ENCODE measurements at places on chromosomes 2 and 18.
A peak's percentile ranks its signal among the peaks of the same experiment; 100 is the strongest.

- no peak for DNase-seq
Measured at GRCh38 chr2:134177351-134177931, 76.4 kb upstream of the MGAT5 start.

DNA sequence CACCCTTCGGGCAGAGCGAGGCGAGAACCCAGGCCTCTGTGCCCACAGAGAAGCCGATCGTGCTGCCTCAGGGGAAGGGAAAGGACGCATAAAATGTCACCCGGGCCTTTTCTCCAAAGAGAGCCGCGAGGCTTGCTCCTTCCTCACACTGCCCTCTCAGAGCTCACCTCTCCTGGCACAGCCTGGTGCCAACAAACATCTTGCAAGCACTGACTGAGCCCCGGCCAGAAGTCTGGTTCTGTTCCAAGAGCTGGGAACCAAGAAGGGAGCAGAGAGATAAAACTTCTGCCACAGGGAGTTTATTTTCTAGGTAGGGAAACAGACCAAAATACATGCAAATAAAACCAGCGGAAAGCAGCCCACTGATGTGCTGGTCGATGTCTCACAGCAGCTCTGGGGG is 13.6 kb upstream of the ADI1 start:
- no peak for DNase-seq

GRCh38 chr2:13197248-13197647 is 480.5 kb downstream of the TRIB2 start:
- no peak for DNase-seq

DNA sequence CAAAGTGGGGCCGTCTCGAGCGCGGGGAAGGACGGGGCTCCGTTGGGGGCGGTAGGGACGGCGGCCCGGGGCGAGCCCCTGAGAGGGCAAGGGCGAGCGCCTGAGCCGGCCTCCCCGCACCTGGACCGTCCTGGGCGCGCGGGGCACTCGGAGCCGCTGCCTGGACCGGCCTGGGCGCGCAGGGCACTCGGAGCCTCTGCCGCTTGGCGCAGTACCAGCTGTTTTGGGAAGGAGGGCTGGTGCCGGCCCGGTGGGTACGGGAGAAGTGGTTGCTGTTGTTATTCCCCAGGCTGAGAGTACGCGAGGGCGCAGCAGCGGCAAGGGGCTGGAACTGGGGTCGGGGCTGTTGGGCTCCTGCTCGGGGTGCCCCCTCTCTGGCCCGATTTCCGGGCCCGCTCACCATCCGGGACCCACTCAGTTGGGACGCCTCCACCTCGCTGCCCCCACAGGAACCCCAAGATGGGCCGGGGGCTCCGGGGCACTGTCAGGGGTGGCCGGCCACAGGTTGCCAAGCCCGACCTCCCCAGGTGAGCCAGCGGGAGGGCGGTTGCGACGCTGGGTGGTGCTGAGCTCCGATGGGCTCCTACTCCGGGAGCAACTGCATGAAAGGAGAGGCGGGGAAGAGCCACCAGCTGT is 579 bp downstream of the ARHGEF4 start:
- no peak for DNase-seq

DNA sequence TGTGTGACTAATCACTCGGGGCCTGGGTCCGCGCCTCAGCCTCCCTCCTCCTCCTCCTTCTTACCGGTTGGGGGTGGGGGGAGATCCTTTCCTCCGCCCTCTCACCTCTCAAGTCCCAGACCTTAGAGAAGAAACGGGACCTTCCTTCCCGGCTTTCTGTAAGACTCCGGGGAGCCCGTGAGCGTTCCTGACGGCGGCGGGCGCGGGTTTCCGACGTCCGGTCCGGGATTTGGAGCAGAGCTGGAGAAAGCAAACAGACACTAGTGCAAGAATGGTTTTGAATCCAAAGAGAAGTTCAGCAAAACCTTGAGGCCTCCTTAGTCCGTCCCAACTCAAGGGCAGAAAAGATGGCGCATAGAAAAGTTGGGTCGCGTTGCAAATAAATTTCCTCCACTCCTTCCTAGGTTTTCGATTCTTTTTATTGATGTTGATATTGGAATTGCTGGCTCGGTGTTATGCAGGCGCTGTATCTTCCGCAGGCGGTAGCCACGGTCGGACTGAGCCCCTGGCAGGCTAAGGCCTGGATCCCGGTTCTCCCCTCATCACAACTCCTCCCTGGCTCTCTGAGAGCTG is 2.0 kb downstream of the DLX1 start:
- no peak for DNase-seq

- DNase-seq = peak; percentile 92
Measured at GRCh38 chr2:220665108-220665471, 907.0 kb downstream of the EPHA4 start.

DNA sequence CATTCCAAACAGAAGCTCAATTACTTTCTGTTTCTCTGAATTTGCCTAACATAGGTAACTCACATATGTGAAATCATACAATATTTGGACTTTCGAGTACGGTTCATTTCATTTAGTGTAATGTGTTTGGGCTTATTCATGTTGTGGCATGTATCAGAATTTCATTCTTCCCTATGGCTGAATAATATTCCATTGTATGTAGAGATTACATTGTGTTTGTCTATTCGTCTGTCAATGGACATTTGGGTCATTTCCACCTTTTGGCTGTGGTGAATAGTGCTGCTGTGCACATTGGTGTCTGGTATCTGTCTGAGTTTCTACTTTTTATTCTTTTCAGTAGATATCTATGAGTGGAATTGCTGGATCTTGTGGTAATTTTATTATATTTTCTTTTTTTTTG is 43.9 kb downstream of the LBH start:
- DNase-seq = no peak

DNA sequence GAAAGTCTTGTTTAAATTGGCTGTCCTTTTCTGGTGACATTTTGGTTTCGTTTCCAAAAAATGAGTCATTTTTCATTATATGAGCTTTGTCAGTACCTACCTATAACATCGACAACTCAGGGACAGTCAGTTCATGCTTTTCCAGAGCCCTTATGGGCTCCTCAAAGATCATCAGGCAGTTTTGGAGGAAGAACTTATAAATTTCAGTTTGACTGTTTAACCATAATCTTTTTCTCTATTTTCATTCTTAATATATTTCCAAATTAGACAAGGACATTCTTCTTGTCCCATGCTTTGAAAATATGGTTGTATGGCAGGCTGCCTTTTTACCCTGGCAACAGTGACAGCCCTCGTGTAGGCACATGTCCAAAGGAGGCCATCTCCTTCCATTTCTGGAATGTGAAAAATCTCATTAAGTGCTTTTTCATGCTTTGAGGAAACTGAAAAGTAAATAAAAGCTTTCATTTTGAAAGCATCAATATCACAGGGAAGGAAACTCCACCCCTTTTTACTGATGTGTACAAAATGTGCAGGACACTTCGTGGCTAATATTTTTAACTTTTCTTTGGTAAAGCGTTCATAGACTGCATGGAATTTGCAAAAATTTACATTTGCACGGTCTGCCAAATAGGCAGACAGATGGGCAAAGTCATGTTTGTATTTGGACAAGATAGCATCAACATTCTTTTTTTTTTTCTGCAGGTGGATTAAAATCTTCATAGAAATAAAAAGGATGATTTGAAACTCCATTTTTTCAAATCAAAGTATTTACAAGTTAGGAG is 7.2 kb upstream of the PROC start:
- DNase-seq = no peak

GRCh38 chr2:68921646-68922045 is 31.0 kb downstream of the GKN2 start:
- no peak for DNase-seq

DNA sequence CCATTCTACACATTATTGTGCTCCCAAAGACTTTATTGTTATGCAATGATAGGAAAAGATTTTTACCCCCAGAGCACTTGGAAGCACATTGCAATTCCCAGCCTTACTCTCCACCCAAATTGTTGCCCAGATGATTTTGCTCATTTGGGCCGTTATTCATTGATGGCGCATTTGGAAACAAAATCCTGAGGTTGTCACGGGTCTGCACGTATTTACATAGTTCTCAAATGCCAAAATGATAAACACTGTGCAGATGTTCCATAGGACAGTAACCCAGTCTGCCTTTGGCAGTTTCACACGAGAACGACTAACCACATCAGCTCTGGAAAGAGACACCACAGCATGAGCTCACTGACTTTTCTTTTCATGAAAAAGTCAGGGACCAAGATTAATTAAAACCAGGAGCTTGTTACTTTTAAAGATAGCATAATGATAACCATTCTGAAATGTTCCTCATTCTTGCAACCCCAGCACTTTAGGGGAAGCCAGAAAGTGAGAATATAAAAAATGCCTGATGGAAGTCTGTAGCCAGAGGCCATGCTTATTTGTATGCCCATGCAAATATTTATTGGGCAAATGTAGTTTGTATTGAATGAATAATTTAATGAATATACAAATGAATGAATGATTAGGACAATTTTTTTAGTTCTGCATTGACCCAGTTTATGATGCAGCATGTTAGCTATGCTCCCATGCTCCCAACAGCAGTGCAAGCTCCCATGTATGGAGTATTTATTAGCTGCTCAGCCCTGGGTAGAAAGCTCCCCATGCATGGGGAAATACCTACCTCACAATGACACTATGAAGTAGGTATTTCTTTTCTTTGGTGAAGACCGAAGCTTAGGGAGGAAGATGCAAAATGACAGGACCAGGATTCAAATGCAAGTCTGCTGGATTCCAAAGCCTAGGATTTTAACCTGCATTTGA is 84.6 kb downstream of the MAIP1 start:
- DNase-seq = no peak

DNA sequence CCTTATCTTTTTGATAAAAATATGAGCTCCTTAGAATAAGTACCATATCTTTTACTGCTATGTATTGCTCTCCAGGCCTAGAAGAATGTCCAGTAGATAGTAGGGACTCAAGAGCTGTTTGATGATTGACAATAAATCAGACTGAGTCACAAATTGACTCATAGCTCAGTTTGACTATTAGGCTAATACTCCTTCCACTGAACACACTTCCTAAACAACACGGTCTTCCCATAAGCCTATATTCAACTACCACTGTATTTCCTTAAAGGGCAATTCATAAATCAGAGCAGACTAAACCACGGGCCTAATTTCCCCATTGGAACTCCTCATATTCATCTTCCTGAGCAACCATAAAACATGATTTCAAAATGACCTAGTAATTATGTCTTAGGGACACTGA is 258.5 kb downstream of the ALK start:
- no peak for DNase-seq

DNA sequence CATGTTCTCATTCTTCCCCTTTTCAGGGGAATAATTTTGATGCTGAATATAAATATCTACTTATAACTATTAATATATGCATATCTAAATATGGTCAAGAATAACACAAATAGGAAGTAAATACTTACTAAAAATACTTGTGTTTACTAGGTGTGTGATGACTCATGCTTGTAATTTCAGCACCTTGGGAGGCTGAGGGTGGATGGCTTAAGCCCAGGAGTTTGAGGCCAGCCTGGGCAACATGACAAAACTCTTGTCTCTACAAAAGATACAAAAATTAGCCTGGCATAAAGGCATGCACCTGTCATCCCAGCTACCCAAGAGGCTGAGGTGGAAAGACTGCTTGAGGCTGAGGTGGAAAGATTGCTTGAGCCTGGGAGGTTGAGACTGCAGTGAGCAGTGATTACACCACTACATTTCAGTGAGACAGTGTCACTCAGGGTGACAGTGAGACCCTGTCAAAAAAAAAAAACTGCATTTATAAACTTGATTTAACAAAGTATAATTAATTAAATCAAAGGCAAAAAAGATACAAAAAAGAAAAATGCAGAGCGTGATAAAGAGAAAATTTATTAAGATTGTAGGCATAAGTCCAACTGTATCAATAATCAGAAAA is 703.1 kb upstream of the VRK2 start:
- DNase-seq = no peak

DNA sequence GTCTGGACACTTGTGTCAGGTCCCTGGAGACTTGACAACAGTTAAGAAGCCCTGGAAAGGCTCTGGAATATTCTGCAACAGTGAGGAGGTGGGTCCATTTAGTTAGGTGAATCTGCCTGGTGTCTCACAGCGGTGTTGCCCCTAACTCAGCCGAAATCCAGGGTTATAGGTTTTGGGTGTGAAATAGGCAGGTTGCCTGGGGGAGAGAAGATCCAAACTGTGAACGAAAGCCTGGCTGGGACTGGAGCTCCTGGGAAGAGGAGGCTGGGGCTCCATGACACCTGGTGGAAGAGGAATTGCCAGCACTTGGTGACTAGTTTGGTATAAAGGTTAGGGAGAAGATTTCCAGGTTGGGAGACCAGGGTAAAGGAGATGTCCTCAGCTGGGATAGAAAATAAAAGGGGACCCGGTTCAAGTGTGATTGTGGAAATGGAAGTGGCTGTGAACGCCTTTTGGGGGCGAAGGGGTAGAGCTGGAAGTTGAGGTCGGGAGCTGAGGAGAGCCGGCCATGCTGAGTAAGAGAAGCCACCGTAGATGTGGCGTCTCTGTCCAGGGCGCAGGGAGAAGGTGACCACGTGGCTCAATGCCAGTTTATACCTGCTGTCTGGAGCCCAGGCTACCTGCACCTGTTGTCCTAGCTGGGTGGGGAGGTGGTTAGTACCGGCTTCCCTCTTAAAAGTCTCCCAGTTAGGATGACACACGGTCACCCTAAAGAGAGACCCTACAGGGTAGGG is 3.0 kb upstream of the GAREM2 start:
- DNase-seq = no peak

GRCh38 chr2:120434492-120435308 is 88.8 kb downstream of the INHBB start:
- DNase-seq = no peak

DNA sequence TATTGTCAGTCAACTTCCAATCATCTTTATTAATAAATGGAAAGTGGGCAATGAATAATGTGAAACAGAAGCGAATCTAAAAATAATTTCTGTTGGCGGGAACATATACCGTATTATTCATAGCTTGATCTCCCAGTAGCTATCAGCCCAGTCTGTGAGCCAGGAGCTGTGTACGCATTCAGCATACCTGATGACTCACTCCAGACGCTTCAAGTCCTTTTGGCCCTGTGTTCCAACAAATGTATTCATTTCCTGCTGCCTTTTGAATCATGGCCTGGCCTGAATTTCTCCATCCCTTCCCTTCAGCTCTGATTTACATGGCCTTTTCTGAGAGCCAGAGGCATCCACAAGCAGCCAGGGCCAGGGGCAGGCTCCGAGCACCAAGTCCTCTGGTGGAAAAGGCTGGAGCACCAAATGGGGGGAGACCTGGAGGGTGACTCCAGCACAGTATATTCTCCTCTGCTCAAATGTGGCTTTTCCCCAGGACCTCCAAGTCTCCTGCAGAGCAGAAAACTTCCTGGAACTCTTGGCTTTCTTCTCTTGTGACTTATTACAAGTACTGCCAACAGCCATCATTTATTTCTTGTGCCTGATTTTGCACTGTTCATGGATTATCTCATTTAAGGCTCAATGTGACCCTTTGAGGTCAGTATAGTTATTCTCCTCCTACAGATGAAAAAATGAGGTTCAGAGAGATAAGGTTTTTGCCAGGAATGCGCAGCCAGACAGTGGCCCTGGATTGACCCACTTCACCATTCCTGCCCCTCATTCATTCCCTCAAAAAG is 108.7 kb downstream of the EN1 start:
- DNase-seq = no peak
